CD4-positive, alpha-beta memory T cell (primary cell): ENCODE measurements at places on chromosomes 2 and 18.

DNA sequence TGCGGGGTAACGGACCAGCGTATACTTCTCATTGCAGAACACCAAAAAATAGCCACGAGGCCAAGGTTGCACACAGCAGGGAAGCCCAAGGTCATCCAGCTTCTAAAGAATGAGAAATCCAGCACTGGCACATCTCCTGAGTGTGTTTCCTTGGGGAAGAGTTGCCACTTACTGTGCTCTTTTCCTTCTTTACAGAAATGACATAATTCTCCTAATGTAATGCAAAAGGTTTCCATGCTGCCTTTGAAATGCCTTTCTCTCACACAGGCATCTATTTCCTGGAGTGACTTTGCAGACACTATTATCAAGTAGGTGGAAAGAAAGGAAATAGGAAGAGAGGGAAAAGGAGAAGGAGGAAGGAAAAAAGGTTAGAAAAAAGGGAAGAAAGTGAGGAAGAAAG, 862.1 kb upstream of the CELF4 start:
- no peaks in the 10 kb centered on the region for H3K4me1 ChIP-seq
- no peak overlapping the region for H3K4me3 ChIP-seq
- DNase-seq: no peak
- no peaks in the 10 kb centered on the region for H3K27me3 ChIP-seq
- no peaks in the 10 kb centered on the region for H3K36me3 ChIP-seq
- H3K27ac ChIP-seq: no peak overlapping the region

- H3K27ac ChIP-seq: no peak overlapping the region
- H3K4me1 ChIP-seq: no peaks in the 10 kb centered on the region
- H3K4me3 ChIP-seq: no peak overlapping the region
- H3K36me3 ChIP-seq: no peaks in the 10 kb centered on the region
- H3K27me3 ChIP-seq: no peaks in the 10 kb centered on the region
These were observed 218.6 kb downstream of the IRS1 start for GRCh38 chr2:226581004-226581403.

GRCh38 chr18:31444142-31444541, 3.4 kb upstream of the DSG3 start:
- H3K4me3 ChIP-seq: no peak overlapping the region
- DNase-seq: no peak
- H3K4me1 ChIP-seq: no peaks in the 10 kb centered on the region
- no peaks in the 10 kb centered on the region for H3K36me3 ChIP-seq
- no peaks in the 10 kb centered on the region for H3K27me3 ChIP-seq
- no peak overlapping the region for H3K27ac ChIP-seq

DNA sequence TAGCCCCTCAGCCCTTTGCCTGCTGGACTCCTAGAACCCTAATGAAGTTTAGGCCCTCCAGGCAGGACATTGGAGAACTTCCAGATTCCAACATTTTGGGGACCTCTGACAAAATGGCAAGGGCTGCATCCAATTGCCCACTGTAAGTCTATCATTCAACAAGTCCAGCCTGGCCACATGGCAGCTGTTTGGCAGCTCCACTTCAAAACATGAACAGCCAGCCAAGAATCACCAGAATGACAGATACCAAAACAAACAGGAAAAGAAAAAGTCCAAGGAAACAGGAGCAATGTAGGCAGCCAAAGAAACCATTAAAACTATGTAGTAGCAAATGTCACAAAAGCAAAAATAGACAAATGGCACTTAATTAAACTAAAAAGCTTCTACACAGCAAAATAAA, 25.5 kb downstream of the SLC4A5 start:
- no peaks in the 10 kb centered on the region for H3K27me3 ChIP-seq
- H3K4me1 ChIP-seq: no peaks in the 10 kb centered on the region
- H3K27ac ChIP-seq: no peak overlapping the region
- no peaks in the 10 kb centered on the region for H3K36me3 ChIP-seq
- H3K4me3 ChIP-seq: no peak overlapping the region
- DNase-seq: no peak

DNA sequence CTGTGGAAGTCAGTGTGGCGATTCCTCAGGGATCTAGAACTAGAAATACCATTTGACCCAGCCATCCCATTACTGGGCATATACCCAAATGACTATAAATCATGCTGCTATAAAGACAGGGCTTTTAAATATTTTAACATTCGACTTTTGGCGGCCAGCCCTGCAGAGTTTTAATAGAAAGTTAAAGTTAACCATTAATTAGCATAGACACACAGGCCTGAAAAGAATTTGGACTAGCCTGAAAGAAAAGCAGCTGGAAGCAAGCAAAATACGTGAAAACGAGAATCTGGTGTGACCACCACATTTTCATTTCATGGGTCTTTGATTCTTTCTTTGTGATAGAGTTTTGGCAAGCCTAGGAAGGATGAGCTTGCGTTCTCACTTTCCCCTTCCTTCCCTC, 184.0 kb downstream of the SCG2 start:
- no peaks in the 10 kb centered on the region for H3K4me1 ChIP-seq
- H3K36me3 ChIP-seq: no peaks in the 10 kb centered on the region
- DNase-seq: no peak
- no peak overlapping the region for H3K27ac ChIP-seq
- H3K4me3 ChIP-seq: no peak overlapping the region

- H3K27me3 ChIP-seq: no peaks in the 10 kb centered on the region
- H3K27ac ChIP-seq: no peak overlapping the region
- H3K36me3 ChIP-seq: no peaks in the 10 kb centered on the region
- DNase-seq: no peak
These were observed 15.6 kb upstream of the PPP1CB start for GRCh38 chr2:28736034-28736433.

- no peaks in the 10 kb centered on the region for H3K4me1 ChIP-seq
- DNase-seq: no peak
- peaks cover 28% of the 10 kb centered on the region for H3K36me3 ChIP-seq
- no peak overlapping the region for H3K4me3 ChIP-seq
- H3K27me3 ChIP-seq: no peaks in the 10 kb centered on the region
These were observed 97.1 kb downstream of the USP40 start for GRCh38 chr2:233469261-233470010.

DNA sequence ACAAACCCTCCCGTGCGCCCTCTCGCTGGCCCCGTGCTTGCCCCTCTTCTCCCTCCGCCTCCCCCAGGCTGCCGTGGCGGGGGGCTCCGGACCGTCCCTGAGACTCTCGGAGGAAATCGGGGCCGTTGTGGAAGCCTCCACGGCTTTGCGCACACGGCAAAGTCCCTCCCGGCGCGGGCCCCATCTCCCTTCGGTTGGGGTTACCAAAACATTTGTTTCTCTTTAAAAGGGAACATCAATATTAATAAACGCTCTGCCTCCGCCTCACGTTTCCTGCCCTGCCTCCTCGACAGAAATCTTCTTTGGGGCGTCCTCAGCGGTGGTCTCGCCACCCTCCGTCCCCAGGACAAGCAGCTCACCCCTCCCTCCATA, 3.8 kb downstream of the PAX3 start:
- peaks cover 29% of the 10 kb centered on the region for H3K4me1 ChIP-seq
- no peak overlapping the region for H3K27ac ChIP-seq
- peaks cover 74% of the 10 kb centered on the region for H3K27me3 ChIP-seq
- peak overlapping the region; percentile 32 for H3K4me3 ChIP-seq
- DNase-seq: no peak
- H3K36me3 ChIP-seq: no peaks in the 10 kb centered on the region

DNA sequence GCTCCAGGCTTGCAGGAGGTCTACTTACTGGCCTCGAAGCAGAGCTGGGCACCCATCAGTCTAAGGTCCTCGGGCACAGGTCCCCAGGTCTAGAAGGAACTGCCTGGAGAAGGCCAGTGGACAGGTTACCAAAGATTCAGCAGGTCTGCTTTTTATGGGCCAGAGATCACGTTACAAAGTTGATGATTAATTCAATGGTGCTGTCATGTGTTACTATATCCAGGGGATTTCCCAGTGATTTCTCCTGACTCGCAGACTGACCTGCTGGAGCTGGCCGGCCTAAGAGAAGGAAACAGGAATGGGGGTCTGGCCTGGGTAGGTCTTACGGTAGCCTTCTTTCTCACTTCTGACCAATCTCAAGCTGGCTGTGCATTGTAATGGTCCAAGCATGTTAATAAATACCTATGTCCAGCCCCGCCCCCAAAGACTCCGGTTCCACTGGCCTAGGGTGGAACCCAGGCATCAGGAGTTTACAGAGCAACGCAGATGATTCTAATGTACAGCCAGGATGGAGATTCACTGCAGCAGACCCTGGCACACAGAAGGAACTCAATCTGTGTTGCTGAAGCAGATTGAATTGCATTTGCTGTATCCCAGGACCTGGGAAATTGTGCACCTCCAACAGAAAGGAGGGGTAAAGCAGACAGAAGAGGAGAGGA, at the start of gene NEURL3:
NEURL3 (minus strand) TSS at position 127 of the 659 bp plus-strand sequence; CDS start at position 56, 71 bp downstream.
- H3K27me3 ChIP-seq: no peaks in the 10 kb centered on the region
- peaks cover 25% of the 10 kb centered on the region for H3K4me1 ChIP-seq

DNA sequence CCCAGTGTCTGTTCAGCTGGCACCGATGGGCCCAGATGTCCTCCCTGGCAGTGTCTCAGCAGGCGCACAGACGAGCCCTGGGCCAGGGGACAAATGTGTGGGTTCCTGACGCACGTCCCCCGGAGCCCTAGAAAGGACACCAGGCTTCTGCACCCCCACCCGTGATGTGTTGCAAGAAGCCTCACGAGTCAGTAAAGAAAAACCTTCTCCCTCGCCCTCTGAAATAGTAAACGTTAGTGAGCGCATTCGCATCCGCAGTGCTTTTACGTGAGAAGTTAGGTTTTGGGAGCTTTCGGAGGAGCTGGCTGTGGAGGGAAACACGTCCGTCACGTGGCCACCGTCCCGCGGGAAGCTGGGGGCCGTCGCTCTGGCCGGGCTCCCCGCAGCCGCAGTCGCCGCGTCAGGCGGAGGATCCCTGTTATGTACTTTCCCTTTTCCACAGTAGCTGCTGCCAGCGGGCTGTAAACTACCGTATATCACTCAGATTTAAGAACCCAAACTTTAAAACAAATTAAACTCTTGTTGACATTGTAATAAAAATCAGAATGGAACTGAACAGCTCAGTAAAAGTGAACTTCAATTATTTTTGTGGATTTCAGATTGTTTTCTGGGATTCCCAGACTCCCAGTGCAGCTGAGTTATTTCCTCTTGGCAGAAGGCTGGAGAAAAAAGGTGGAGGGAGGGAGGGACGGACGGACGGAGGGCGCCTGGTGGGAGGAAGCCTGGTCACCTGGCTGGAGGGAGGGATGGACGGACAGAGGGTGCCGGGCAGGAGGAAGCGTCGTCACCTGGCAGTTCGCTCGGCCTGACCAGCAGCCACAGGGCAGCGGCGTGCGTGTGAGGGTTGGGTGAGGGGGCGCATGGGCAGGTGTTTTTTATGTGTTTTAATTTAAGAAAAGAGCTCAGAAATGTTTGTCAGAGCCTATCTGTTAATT, 112.1 kb downstream of the NFATC1 start:
- H3K4me1 ChIP-seq: peaks cover 48% of the 10 kb centered on the region
- H3K27me3 ChIP-seq: no peaks in the 10 kb centered on the region
- no peak for DNase-seq
- peaks cover 4% of the 10 kb centered on the region for H3K36me3 ChIP-seq
- no peak overlapping the region for H3K4me3 ChIP-seq
- H3K27ac ChIP-seq: peak overlapping the region; percentile 36

- no peaks in the 10 kb centered on the region for H3K27me3 ChIP-seq
- H3K4me3 ChIP-seq: no peak overlapping the region
- no peak for DNase-seq
- no peak overlapping the region for H3K27ac ChIP-seq
These were observed 124.3 kb downstream of the RBMS1 start for GRCh38 chr2:160368988-160369930.

DNA sequence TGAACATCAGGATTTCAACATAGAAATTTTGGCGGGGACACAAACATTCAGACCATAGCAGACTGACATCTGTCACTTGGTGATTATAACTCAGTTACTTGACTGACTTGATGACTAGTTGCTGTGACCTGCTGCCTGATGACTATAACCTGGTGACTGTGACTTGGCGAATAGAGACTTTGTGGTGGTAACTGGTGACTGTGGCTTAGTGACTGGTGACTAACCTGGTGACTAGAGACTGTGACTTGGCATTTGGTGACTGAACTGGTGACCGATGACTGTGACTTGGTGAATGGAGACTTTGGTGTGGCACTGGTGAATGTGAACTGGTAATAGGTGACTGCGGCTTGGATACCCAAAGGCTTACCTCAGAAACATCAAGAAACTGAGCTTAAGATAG, 563.1 kb upstream of the FAM98A start:
- no peak for DNase-seq
- H3K27me3 ChIP-seq: no peaks in the 10 kb centered on the region
- no peaks in the 10 kb centered on the region for H3K4me1 ChIP-seq
- H3K36me3 ChIP-seq: no peaks in the 10 kb centered on the region
- no peak overlapping the region for H3K27ac ChIP-seq

GRCh38 chr2:236082061-236082460, 86.1 kb downstream of the GBX2 start:
- H3K36me3 ChIP-seq: no peaks in the 10 kb centered on the region
- no peaks in the 10 kb centered on the region for H3K27me3 ChIP-seq
- no peak overlapping the region for H3K4me3 ChIP-seq
- no peak for DNase-seq

DNA sequence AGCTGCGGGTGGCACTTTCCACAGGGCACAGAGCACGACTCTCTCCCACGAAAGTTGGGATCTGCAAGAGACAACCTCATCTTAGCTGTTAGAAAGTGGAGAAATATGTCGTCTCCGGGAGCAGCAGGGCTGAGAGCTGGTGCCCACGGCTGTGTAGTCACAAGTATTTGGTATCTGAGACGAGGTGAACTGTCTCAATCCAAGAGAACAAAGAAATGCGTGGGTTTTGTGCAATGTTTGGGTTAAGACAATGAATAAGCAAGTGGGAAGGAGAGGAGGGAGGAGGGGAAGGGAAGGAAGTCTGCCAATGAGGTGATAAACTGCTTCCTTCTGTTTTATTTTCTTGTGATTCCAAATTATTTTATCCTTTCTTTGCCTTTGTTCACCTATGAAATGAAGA, 18.0 kb downstream of the DYTN start:
- DNase-seq: no peak
- H3K36me3 ChIP-seq: no peaks in the 10 kb centered on the region
- no peak overlapping the region for H3K27ac ChIP-seq
- H3K27me3 ChIP-seq: no peaks in the 10 kb centered on the region
- H3K4me1 ChIP-seq: no peaks in the 10 kb centered on the region

DNA sequence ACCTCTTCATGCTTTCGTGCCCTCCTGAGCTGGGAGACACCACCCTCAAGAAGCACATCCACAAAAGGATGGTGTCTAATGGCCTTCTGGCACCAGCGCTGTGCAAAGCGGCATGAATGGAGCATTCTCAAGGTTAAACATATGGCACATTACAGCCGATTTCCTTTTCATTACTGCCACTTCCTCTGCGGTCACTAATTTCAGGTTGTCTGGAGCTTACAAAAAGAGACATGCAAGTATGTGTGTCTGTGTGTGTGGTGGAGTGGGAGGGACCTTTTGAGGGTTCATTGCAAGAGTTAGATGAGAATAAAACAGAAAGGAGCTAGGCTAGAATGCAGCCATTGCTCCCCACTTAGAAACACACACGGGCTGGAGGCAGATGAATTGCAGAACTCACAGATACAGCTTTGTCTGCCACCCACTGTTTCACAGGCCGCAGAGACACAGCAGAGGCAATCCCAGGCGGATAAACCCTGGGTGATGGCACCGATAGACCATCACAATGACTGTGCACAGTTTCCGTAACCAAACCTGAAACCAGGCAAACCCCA, 76.0 kb downstream of the TGIF1 start:
- H3K4me1 ChIP-seq: peaks cover 16% of the 10 kb centered on the region
- H3K36me3 ChIP-seq: no peaks in the 10 kb centered on the region
- H3K4me3 ChIP-seq: peak overlapping the region; percentile 47
- no peak overlapping the region for H3K27ac ChIP-seq

GRCh38 chr2:589281-590130, 87.7 kb downstream of the TMEM18 start:
- peaks cover 16% of the 10 kb centered on the region for H3K4me1 ChIP-seq
- no peak overlapping the region for H3K27ac ChIP-seq
- H3K4me3 ChIP-seq: no peak overlapping the region
